ENCODE measurements at places on chromosomes 5 and 9. TPM values are rescaled to one million over a fixed set of nuclear protein-coding genes. Genes with fewer than 3 reads are reported as not detected.

GRM6 gene
- total RNA-seq = not detected

KCNN2 gene
- total RNA-seq = 2.4 TPM

KCNV2 gene
- total RNA-seq = not detected

GKAP1 gene
- total RNA-seq = 0.62 TPM

CCL21 gene
- total RNA-seq = not detected

PHF24 gene
- total RNA-seq = 4.4 TPM

OR1Q1 gene
- not detected for total RNA-seq

PCDHA1 gene
- under 0.01 TPM for total RNA-seq

FOXI1 gene
- total RNA-seq = not detected

ZNF300 gene
- total RNA-seq = 5.5 TPM

PCDHA5 gene
- total RNA-seq = under 0.01 TPM

FBP2 gene
- not detected for total RNA-seq

NXNL2 gene
- total RNA-seq = 0.73 TPM

STXBP1 gene
- 79.3 TPM for total RNA-seq

TAF1L gene
- total RNA-seq = not detected

C9orf50 gene
- total RNA-seq = not detected

SAXO1 gene
- under 0.01 TPM for total RNA-seq

EPB41L4B gene
- total RNA-seq = 0.36 TPM

RLN2 gene
- total RNA-seq = 0.93 TPM

CDH9 gene
- not detected for total RNA-seq

HSPB3 gene
- not detected for total RNA-seq

IFNB1 gene
- total RNA-seq = 0.77 TPM

SLC46A2 gene
- total RNA-seq = not detected

FOXD4L6 gene
- total RNA-seq = not detected

CENPH gene
- total RNA-seq = 6.5 TPM

CRHBP gene
- 0.15 TPM for total RNA-seq

TERT gene
- not detected for total RNA-seq

JAK2 gene
- 11.3 TPM for total RNA-seq

CARTPT gene
- total RNA-seq = not detected

VCP gene
- total RNA-seq = 333 TPM

AQP7 gene
- under 0.01 TPM for total RNA-seq

PCDHB8 gene
- total RNA-seq = under 0.01 TPM

CD14 gene
- 1.3 TPM for total RNA-seq

SCGB3A1 gene
- not detected for total RNA-seq

GDA gene
- not detected for total RNA-seq

ANKRD20A1 gene
- total RNA-seq = not detected

MOB3B gene
- total RNA-seq = 8.5 TPM

MRPS2 gene
- total RNA-seq = 30.5 TPM

DRD1 gene
- total RNA-seq = 0.15 TPM

HEMGN gene
- total RNA-seq = not detected
